ENCODE measurements at places on chromosomes 13 and 19.

GRCh38 chr19:47882890-47883289 lies 3.2 kb downstream of the SULT2A1 start:
- no peak for DNase-seq

- DNase-seq: peak; percentile 48
These were observed at the start of gene SCN1B for GRCh38 chr19:35030257-35031071. Gene SCN1B (plus strand): TSS chr19:35030470. CDS start chr19:35030821, 351 bp downstream.

DNA sequence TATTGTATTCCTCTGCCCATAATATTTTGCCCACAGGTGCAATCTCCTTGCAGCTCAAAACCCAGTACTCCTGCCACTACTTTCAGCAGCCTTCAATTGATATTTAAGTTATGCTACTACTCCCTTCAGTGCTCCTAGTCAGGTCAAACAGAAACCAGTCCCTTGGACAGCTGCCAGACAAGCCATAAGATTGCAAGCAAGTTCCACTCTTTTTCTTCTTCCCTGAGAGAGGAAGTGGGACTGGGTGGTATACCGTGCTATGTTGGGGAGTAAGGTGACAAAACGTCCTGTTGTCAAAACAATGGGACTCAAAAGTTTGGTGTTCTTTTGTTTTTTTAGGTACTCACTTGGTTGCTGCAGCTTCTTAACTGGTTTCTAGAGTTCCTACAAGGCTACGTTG lies 63.1 kb upstream of the FRY start:
- peak; percentile 62 for DNase-seq

GRCh38 chr19:50002386-50002960 lies 22.7 kb downstream of the VRK3 start:
- no peak for DNase-seq

DNA sequence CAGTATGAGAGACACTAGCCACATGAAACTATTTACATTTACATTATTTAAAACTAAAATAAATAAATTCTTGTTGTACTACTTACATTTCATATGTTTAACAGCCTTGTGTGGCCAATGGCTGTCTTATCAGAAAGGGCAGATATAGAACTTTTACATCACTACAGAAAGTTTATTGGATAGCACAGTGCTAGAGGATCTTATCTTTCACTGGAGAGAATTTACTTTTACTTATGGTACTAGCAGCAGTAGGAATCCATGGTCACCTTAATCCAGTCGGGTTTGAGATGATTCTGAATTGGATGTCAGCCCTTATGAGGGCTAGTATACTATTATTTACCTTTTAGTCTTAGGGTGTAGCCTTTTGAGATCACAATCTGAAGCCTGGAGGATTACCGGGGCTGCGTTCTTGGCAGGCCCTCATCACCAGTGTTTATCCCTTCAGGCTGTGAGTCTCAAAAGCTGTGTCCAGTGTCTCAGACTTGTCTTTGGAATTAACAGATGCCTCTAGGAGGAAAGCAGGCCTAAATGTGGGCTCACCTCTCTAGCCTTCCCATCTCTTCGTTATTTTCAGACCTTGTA lies 21.7 kb downstream of the IFT88 start:
- no peak for DNase-seq

DNA sequence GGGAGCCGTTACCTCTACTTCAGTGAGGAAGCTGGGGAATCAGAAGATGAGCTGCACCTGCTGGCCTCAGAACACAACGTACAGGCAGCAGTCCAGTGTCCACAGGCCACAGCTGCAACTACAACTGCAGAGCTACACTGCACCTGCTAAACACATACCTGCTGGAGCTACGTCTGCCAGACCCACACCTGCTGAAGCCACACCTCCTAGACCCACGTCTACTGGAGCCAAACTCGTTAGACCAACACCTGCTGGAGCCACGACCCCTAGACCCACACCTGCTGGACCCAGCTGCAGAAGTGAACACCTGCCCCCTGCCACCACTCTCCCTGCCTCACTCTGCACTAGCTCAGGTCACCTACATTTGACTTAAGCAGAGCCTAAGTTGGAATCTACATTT lies 169.9 kb downstream of the USP12 start:
- DNase-seq: no peak

Data from small intestine (tissue), 16 donors.